Activated CD4-positive, alpha-beta T cell treated with anti-CD3 and anti-CD28 coated beads for 36 hours (primary cell): ENCODE measurements at places on chromosomes 16 and 17. TPM values are rescaled to one million over a fixed set of nuclear protein-coding genes. Genes with fewer than 3 reads are reported as not detected.

The KRT12 gene
- not detected for total RNA-seq

The CMTM4 gene
- total RNA-seq, result 4.5 TPM

The TBC1D26 gene
- total RNA-seq, result 0.34 TPM

The NRN1L gene
- not detected for total RNA-seq

The RGS9 gene
- total RNA-seq, result 1.8 TPM

The DOK4 gene
- 6.7 TPM for total RNA-seq

The RHBDF1 gene
- total RNA-seq, result not detected

The SRR gene
- 18.3 TPM for total RNA-seq

The MPHOSPH6 gene
- total RNA-seq, result 48.0 TPM

The USP43 gene
- 0.33 TPM for total RNA-seq

The GAST gene
- total RNA-seq, result not detected

- DNase-seq, result no peak
Observed at GRCh38 chr17:9487406-9487805, 88.2 kb downstream of the STX8 start.

DNA sequence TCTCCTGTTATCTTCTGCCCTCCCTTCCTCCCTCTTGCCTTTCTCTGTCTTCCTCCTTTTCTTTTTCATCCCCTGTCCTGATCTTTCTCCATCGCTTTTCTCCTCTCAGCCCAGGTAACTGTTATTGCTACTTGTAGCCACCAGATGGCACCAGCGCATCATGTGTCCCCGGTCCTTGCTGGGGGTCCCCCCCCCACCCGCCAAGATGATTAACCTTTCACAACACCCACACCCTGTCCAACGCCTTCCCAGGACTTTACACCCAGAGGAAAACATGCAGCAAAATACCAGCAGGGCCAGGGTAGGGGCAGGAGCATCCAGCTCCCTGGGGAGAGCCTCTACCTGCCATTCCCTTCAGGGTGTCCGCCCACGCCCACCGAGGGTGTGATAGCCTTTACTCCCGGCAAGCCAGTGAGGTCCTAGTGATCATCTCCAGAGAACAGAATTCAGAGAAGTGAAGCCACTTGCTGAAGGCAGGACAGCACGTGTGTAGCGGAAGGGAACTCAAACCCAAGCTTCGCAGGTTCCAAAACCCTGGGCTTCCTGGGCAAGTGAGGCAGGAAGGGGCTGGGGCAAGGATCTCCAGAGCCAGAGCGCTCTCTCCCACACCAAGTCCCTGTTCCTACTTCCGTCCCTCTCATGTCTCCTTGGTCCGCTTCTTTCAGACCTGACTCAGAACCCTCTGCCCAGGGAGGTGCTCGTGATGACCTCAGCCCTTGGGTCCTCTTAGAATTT, 13.4 kb upstream of the TAC4 start:
- peak; percentile 73 for DNase-seq

- no peak for DNase-seq
Observed at GRCh38 chr17:34958438-34958837, 2.8 kb downstream of the CCT6B start.

DNA sequence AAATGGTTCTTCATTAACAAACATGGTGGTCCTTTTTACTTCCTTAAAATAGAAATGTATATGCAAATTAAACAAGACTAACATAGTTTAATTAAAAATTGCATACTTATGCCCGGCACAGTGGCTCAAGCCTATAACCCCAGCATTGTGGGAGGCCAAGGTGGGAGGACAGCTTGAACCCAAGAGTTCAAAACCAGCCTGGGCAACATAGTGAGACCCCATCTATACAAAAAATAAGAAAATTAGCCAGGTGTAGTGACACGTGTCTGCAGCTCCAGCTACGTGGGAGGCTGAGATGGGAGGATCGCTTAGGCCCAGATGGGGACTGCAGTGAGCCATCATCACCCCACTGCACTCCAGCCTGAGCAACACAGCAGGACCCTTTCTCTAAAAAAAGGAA, 18.4 kb downstream of the CDC27 start:
- DNase-seq, result no peak

DNA sequence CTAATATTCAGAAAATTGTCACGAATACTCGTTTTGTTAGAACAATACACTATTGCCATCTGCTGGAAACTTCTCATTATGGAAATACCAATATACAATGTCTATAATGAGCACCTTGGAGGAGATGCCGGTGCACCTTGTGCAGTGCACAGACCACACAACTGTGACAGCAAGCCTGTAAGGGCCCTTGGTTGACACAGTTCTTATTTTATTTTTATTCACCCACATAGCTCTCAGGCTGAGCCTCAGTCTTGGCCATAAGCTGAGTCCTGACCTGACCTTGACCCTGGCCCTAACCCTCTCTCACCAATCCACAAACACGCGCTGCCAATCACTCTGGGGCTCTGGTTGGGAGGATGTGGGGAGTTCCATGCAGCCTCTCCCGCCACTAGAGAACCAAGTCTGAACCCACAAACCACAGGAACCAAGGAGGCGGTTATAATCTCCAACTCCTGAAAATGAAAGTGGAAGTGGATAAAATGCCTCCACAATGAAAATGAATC, 7.6 kb downstream of the AIPL1 start:
- peak; percentile 77 for DNase-seq

- no peak for DNase-seq
Observed at GRCh38 chr16:17251496-17251895, 219.3 kb downstream of the XYLT1 start.

- DNase-seq, result no peak
Observed at GRCh38 chr16:89067677-89068443, 25.8 kb upstream of the ACSF3 start.

GRCh38 chr17:37322826-37323561, 52.8 kb upstream of the C17orf78 start:
- no peak for DNase-seq

GRCh38 chr16:52993179-52993578, 59.5 kb downstream of the CHD9NB start:
- DNase-seq, result no peak

GRCh38 chr17:6476810-6477179, 32.5 kb downstream of the PIMREG start:
- no peak for DNase-seq

GRCh38 chr17:65398040-65398787, 163.2 kb downstream of the AXIN2 start:
- no peak for DNase-seq

DNA sequence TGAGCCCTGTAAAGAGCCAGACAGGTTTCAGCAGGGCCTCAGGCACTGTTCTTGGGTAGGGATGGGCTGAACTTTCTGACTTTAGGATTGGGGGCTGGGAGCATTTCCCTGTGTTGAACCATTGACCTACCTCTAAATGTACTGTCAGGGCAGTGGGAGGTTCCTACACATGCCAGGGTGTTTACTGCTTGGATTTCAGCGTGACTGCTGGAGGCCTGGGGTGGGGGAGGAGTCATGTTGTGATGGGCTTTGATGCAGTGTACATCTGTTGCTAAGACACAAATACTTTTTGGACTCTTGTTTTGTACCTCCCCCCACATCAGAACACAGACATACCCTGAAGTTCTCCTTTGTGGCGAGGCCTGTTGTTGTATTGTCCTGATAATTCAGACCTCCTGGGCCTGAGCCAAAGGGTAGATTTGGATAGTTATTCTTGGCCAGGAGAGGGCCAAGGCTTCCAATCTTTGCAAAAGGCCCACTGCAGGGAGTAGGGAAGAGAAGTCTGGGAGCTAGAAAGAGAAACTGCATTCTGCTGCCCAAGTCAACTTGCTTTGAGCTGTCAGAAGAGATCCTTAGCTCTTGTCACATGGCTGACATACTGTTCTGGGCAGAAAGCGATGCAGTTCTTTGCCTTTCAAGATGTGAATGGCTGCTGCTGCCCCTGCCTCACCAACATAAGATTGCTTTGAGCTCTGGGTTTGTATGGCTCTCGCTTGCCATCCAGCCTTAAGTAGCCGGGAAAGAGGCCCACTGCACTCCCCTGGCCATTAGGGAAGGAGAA, 3.7 kb downstream of the NFE2L1 start:
- no peak for DNase-seq

GRCh38 chr16:57966204-57966771, 4.6 kb downstream of the CNGB1 start:
- DNase-seq, result no peak

DNA sequence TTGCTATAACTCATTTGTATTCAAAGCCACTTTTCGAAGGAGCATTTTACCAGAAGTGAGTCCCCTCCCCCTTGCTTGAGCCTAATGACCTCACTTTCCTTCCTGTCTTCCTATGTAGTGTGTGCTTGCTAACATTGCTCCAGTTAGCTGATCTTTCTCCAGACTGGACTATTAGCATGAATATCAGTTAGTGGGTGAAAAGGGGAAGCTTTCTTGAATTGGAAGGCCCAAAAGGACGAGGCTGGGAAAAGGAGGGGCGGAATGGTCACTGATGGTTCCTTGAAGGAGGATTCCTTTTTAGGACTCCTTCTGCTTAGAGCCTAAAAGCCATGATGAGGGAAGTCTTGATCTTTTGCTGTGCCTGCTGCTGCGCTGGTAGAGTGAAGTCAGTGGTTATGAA, 11.9 kb downstream of the MAP3K3 start:
- DNase-seq, result no peak

GRCh38 chr16:76445815-76446214, 168.6 kb downstream of the CNTNAP4 start:
- DNase-seq, result no peak

DNA sequence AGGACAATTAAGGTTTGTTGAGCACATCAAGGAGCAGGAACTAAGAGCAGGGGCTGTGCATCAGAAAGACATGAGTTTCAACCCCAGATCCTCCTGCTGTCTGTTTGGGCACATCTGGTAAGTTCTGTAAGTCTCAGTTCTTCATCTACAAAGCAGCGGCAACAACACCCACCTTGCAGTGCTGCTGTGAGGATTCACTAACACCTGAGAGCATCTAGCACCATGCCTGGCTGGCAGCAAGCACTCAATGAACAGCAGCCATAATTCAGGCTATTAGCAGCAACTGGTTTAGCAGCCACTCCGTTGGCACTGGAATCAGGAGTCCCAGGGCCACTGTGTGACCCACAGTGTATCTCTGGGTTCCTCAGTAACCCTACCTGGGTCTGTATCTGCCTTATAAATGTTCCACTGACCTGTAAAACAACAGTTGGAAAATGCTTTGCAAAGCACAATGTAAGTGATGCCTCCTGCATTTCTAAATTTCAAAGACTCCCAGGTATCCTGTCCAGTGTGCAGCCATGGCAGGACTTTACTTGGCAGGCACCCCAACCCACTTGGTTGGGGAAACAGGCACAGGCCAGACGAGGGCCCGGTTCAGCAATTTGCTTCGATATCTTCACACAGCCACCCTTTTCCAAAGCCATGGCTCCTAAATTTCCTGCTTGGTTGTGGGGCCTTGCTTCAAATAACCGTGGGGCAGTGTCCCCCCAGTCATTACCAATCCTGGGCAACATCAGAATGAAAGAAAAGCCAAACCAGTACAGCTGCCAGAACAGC, 4.2 kb downstream of the ST3GAL2 start:
- no peak for DNase-seq

DNA sequence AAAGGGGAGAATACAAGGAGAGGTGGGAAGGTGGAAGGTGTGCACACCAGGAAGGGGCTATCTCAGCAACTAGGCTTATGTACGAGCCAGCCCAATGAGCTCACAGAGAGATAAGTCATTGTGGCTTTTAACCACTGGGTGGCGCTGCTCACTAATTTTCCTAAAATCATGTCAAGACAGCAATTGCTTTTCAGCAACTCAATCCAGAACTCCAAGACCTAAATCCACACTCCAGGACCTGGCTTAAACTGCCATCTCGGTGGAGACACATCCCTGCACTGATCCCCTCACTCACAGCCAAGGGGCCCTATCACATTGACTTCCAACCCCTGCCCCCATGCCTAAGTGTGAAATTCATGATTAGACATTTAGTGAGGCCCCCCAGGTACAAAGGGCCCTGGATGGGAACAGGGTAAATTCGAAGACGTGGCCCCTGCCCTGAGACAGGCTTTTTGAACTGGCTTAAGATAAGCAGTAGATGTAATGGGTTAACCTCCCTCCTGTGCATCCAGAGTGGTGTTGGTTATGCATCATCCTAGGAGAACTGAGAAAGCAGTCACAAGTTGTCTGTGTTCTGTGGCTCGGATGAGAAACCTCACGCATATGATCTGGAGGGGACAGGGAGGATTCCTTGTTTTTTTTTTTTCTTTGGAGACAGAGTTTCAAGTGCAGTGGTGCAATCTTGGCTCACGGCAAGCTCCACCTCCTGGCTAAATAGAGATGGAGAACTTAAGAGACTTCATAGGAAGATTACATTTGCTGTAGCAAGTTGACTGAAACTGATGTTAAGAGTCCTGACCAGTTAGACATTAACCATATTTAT, 11.5 kb downstream of the CCL16 start:
- DNase-seq, result peak; percentile 86

- no peak for DNase-seq
Observed at GRCh38 chr17:38896346-38896954, 26.6 kb downstream of the LASP1 start.
